ENCODE measurements at places on chromosomes 1 and 21. TPM values are rescaled to one million over a fixed set of nuclear protein-coding genes. Genes with fewer than 3 reads are reported as not detected.

DNA sequence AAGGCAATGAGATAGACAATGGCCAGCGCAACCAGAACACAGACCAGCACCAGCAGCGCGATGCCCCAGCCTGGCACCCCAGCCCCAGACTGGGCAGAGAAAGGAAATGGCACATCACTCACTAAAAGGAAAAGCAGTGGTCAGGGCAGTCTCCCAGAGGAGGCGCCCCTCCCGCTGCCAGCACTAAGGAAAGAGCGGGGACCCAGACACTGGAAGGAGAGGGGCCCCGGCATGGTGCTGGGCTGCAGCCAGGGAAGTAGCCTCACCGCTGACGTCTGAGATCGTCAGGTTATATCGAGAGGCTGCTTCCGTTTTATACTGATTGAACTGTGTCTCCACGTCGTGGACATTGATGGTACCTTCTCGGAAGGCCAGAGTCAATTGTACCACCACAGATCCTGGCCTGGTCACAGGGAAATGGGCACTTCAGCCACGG is 13.8 kb downstream of the TRIM46 start:
- DNase-seq = no peak

- no peak for DNase-seq
Observed at GRCh38 chr1:109908836-109909235, 1.8 kb upstream of the CSF1 start.

GRCh38 chr21:35026153-35026500 is 23.0 kb downstream of the RUNX1 start:
- DNase-seq = no peak

GRCh38 chr1:156140879-156141707 is 12.3 kb upstream of the SEMA4A start:
- peak; percentile 43 for DNase-seq

The TGFB2 gene
- polyA plus RNA-seq = 14.0 TPM

DNA sequence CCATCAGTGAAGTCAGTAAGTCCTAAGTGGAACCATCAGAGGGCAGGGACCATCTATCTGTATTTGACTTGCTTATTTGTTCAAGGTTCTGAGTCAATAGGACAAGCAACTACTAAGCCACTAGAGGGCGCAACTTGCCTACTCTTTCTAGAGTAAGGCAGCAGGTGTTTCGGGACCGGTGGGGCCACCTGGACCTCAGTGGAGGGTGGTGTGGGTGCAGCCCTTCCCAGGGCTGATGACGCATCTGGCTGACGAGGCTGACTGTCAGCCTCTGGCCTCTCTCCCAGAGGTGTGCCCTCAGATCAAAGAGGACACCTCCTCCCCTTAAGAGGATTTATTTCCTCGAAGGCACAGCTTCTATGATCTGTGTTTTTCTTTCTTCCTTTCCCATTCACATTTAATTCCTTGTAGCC is 6.6 kb downstream of the CBR3 start:
- peak; percentile 84 for DNase-seq

DNA sequence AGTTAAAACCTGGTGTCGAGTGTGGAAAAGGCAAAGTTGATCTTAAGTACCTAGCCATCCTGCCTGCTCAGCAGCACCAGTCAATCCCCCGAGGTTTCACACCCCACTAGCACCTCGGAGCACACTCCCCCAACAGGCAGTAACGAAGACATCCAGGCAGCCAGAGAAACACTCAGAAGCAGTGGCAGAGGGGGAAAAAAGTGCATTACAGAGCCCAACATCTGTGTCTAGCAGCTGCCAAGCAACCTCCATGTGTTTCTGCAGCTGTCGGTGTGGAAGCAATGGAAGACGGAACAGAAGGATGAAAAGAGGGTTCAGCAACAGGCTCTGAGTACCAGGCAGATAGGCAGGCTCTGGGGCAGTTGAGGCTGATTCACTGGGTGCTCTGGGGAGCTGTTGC is 73.4 kb upstream of the PROX1 start:
- no peak for DNase-seq

- DNase-seq = no peak
Observed at GRCh38 chr1:215457213-215457612, 109.9 kb upstream of the KCTD3 start.

- DNase-seq = no peak
Observed at GRCh38 chr21:27023186-27023585, 56.3 kb upstream of the ADAMTS5 start.

DNA sequence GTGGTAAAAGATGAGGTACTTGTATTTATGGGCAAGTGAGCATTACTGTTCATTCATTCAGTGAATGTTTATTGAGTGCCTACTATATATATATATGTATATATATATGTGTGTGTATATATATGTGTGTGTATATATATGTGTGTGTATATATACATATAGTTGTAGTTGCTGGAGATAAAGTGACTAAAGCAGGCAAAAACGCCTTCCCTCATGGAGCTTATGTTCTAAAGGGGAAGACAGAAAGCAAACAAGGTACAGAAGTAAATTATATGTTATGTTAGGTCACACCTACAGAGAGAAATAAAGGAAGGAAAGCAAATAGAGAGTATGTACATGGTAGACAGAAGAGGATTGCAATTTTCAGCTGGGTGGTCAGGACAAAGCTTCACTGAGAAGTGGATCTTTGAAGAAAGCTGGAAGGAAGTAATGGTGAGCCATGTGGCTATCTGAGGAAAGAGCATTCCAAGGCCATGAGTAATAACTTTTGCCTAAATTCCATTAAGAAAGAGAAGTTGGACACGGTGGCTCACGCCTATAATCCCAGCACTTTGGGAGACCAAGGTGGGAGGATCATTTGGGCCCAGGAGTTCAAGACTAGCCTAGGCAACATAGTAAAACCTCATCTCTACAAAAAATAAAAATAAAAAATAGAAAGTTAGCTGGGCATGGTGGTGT is 33.5 kb upstream of the KLF17 start:
- no peak for DNase-seq

DNA sequence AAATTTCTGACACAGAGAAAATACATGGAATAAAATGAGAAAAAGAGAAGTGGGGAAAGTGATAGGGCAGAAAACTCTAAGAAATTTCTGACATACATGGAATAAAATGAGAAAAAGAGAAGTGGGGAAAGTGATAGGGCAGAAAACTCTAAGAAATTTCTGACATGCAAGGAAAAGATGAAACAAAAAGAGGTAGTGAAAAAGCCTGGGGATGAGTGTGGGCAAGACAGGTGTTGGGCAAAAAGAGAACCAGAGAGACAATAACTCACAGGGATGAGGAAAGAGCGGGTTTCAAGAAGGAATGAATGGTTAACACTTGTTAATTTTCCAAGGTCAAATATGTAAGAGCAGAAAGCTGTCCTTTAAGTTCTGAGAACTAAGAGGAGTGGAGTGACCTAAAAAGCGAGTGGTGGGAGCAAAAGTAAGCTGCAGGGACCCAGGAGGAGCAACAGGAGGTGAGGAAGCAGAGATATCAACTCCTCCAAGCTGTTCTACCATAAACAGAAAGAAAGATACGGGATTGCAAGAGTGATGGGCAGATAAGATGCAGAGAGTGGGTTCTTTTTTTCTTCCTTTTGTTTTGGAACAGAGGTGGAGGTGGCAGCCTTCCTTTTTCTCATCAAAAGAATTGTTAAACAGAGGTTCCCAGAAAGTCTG is 29.9 kb upstream of the EXO1 start:
- no peak for DNase-seq

The DMBX1 gene
- polyA plus RNA-seq = not detected

The SLC44A5 gene
- 16.4 TPM for polyA plus RNA-seq

DNA sequence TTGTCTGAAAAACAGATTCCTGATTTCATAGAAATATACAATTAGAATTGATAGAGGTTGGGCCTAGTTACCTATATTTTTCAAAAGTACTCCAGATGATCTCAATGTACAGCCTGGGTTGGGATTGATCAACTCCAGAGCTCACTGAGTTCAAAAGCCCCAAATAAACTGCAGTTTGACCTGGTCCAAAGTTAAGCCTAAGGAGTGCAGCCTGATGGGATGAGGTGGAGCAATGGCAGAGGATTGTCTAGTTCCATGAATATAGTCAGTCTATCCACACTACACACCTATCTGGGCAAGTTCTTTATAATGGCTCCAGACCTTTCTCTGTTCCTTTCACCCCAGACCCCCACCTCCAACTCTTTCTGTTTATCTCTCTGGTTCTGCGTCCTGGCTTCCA is 49.2 kb downstream of the C8A start:
- no peak for DNase-seq

DNA sequence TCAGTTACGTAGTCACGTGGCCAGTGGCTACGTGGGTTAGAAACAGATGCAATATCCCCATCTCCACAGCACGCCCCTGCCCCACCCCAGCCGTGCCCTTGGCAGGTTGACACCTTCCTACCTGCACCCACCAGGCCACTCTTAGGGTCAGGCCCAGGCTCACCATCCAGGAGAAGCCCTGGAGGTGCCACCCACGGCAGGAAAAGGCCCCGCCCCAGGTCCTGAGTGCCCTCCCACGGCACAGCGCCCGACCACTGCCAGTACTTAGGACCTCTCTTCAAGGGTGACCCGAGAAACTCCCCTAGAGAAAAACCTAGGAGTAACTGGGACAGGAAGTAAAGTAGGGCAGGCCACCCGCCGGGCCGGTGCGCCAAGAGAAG is 1.5 kb downstream of the C1orf35 start:
- DNase-seq = no peak

- DNase-seq = no peak
Observed at GRCh38 chr1:149966405-149966804, 29.7 kb upstream of the MTMR11 start.

- no peak for DNase-seq
Observed at GRCh38 chr1:30299393-30299792, 424.0 kb downstream of the MATN1 start.

DNA sequence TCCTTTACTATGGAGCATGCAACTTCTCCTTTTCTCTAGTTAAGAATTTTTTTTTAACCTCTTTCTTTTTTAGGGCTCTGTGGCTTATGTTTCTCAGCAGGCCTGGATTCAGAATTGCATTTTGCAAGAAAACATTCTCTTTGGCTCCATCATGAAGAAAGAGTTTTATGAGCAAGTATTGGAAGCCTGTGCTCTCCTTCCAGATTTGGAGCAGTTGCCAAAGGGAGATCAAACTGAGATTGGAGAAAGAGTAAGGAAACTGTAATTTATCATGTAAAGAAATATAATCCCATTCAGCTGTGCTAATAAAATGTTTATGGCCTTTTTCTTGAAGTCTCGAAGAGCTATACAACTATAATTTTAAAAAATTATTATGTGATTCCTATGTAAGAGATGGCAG is 70.1 kb downstream of the HSPA13 start:
- peak; percentile 0 for DNase-seq

The PPIAL4G gene
- polyA plus RNA-seq = 0.13 TPM

GRCh38 chr1:150299716-150300115 is 6.1 kb downstream of the MRPS21 start:
- no peak for DNase-seq

GRCh38 chr1:40059338-40059959 is 18.9 kb downstream of the CAP1 start:
- DNase-seq = no peak

The PODN gene
- polyA plus RNA-seq = 2.0 TPM

- peak; percentile 13 for DNase-seq
Observed at GRCh38 chr1:85884372-85885035, 176.3 kb upstream of the ZNHIT6 start.

- no peak for DNase-seq
Observed at GRCh38 chr1:90557706-90558105, 159.4 kb downstream of the BARHL2 start.

DNA sequence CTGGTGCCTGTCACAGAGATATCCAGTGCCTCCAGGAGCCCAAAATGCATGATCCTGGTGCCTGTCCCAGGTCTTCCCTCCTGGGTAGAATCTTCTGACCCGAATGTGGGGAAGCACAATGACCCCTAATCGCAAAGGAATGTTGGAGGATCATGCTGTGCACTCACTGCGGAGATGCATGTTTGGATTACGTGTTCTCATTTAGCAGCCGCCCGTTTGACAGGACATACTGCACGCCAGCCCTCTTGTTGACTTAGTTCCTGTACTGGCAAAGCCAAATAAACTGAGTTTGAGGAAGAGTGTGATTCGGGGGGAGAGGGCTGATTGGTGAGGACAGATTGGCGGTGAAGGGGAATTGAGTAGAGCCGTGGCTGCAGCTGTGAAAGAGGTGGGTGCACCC is 85.9 kb upstream of the SIM2 start:
- no peak for DNase-seq

The OR4F29 gene
- not detected for polyA plus RNA-seq

The NBPF3 gene
- 16.8 TPM for polyA plus RNA-seq

DNA sequence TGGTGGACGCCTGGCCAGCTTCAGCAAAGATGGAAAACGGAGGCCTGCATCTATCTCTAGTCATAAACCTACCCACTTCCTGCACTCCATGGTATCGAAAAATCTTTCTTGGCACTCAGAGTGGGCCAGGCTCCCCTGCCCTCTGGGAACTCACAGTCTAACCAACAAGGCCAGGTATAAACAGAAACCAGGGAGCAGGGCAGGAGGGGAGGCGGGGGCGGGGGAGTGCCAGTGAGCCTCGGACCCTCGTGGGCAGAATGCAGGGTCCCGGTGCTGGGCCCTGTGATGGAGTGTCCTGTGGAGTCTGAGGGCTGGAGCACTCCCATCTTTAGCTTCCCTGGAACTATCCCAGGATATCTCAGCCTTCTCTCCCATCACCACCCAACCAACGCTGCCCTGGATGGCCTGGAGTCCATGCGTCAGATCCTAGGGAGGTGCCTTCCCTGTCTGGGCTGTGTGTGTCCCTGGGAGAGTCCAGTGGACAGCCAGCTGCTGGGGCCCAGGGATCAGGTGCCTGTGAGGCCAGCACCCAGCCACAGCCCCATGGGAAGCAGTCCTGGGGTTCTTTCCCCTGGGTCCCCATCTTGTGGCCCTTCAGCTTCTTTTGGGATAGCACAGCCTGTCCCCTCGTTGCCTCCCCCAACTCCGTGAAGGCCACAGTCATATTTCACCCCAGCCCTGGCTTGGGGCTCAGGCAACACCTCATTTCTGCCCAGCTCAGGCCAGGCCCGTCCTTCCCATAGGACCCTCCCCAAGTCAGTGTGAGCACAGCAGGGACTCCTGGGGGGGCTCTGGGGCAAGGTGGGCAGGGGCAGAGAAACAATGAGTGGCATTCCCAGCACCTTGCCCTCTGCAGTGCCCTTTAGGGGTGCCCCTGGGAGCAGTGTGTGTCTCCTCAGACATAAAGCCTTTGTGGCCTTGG is 1.1 kb upstream of the EPS8L3 start:
- DNase-seq = no peak

The FCGR2B gene
- 0.65 TPM for polyA plus RNA-seq

- DNase-seq = no peak
Observed at GRCh38 chr1:96747565-96747964, 26.0 kb downstream of the PTBP2 start.

Measured in left kidney (tissue), 8 donors.